Calu3 (cell line): ENCODE measurements at places on chromosomes 1 and 21.

DNA sequence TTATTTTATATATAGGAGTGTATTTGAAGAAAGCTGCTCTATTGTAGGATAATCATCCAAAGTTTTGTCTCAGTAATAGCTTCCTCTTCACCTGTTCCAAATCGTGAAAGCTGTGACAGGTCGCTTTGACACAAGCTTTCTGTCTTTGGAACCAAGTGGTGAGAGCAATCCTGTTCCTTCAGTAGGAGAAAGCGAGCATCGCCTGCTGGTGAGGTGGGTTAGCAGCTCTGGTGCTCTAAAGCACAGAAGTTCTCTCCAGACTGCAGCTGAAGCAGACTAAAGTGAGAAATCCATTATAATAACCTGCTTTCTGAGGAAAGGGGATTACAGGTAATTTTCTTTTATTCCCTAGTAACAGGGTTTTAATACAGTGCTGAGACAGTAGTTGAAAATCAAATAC is 803.8 kb downstream of the ADGRL2 start:
- no peaks in the 10 kb centered on the region for H3K27me3 ChIP-seq
- H3K27ac ChIP-seq, result no peak overlapping the region
- DNase-seq, result no peak

- H3K27ac ChIP-seq, result no peak overlapping the region
- H3K4me3 ChIP-seq, result no peak overlapping the region
- no peaks in the 10 kb centered on the region for H3K36me3 ChIP-seq
- peaks cover 74% of the 10 kb centered on the region for H3K27me3 ChIP-seq
Observed at GRCh38 chr1:159828581-159829272, 2.1 kb downstream of the SLAMF8 start.

- no peaks in the 10 kb centered on the region for H3K27me3 ChIP-seq
- H3K4me3 ChIP-seq, result no peak overlapping the region
- H3K4me1 ChIP-seq, result no peaks in the 10 kb centered on the region
Observed at GRCh38 chr1:246193537-246193936, 313.5 kb downstream of the SMYD3 start.

DNA sequence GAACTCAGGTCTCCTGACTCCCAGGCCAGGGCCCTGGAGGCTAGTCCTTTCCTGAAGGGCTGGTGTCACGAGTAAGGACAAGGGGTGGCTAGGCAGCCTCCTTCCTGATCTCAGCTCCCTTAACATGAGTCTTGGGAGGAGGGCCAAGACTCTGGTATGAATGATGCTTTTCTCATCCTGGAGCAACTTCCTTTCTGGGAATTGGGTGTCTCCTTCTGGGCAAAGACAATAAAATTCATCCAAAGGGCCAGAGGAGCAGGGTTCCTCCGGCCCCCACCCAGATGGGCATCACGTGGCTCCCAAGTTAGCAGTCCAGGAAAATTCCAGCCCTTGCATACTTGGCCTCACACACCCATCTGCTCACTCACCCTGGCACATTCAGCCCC is at the start of gene FAM167B:
Gene FAM167B (plus strand): TSS at position 335 of the 386 bp plus-strand sequence. CDS start 200 bp downstream, outside the sequence.
- no peaks in the 10 kb centered on the region for H3K27me3 ChIP-seq
- no peak within 1 kb of the TSS for H3K27ac ChIP-seq
- no peak within 1 kb of the TSS for H3K4me3 ChIP-seq
- H3K36me3 ChIP-seq, result no peaks in the 10 kb centered on the region

DNA sequence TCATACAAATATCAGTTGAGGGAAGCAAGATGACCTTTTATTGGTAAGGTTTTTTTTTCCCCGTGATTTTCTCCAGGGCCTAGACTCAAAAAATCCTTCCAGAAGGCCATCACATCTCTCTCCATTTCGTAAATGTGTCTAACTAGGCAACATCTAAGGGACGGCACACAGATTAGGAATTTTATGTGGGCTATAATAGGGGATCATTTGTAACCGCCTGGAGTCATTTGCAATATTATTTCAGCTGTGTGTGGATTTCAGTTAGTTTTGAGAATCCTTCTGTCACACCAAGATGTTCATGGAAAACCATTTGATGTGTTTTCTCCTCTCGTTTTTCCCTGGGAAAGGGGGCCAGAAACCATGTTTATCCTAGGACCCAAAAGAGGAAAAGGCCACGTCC is 63.1 kb downstream of the ATP5PO start:
- DNase-seq, result no peak
- no peaks in the 10 kb centered on the region for H3K27me3 ChIP-seq
- H3K4me3 ChIP-seq, result no peak overlapping the region
- H3K36me3 ChIP-seq, result no peaks in the 10 kb centered on the region
- H3K27ac ChIP-seq, result no peak overlapping the region

DNA sequence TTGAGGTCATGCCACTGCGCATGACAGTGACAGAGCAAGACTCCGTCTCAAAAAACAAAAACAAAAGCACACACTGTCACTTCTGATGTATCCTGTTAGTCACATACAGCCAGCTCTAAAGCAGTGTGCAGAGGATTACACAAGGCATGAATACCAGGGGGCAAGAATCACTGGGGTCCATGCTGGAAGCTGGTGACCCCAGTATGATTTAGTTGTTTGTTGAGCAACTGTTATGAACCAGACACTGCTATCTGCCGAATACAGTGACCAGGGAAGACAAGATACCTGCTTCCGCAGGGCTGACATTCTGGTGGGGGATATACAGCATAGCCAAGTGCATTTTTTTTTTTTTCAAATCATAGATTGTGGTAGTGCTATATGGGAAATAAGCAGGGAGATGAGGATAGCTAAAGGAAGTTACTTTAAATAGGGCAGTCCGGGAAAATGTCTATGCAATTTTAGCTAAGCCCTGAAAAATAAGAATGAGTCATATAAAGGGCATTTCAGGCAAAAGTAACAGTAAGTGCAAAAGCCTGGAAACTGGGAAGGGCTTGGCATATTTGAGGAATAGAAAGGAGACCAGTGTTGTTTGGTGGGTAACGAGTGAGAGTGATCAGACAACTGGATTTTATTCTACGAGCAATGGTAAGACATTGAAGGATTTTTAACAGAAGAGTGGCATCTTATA is 69.7 kb downstream of the ADSS2 start:
- H3K4me3 ChIP-seq, result no peak overlapping the region
- no peak for DNase-seq
- no peaks in the 10 kb centered on the region for H3K4me1 ChIP-seq
- no peaks in the 10 kb centered on the region for H3K36me3 ChIP-seq
- H3K27me3 ChIP-seq, result no peaks in the 10 kb centered on the region

GRCh38 chr1:8077120-8077573 is 51.0 kb upstream of the ERRFI1 start:
- peaks cover 32% of the 10 kb centered on the region for H3K4me1 ChIP-seq
- no peaks in the 10 kb centered on the region for H3K27me3 ChIP-seq
- no peak overlapping the region for H3K4me3 ChIP-seq
- no peaks in the 10 kb centered on the region for H3K36me3 ChIP-seq
- no peak overlapping the region for H3K27ac ChIP-seq
- peak; percentile 54 for DNase-seq

DNA sequence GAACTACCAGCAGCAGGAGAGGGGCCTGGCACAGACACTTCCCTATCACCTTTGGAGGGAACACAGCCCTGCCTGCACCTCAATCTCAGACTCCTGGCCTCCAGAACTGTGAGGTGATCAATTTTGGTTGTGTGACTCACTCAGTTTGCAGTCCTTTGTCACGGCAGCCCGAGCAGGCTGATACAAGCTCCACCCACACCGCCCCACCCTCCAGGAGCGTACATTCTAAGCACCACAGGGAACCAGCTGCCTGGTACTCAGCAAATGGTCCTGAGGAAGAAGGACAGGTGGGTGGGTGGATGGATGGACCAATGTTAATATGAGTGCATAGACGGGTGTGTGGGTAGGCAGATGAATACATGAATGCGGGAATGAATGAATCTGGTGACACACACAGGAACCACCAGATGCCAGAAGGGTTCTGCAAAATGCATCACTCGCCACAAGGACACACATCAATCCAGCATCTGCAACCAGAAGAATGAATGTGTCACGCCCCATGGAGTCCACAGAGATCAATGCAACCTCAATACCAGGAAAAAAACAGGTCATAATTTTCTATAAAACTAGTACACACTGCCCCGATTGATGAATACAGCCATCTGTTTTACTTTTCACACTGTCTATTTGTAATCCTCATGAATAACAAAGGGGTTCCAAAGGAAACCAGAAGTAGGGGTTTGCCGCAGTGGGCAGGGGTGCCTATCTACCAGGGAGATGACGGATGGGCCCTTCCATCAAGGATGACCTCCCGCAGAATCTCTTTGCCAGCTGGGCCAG is 284.5 kb downstream of the NPHP4 start:
- H3K27me3 ChIP-seq, result peaks cover 15% of the 10 kb centered on the region
- H3K36me3 ChIP-seq, result no peaks in the 10 kb centered on the region
- H3K4me3 ChIP-seq, result no peak overlapping the region
- H3K27ac ChIP-seq, result no peak overlapping the region
- no peaks in the 10 kb centered on the region for H3K4me1 ChIP-seq

GRCh38 chr1:34617321-34618118 is 137.3 kb upstream of the GJB5 start:
- H3K4me1 ChIP-seq, result no peaks in the 10 kb centered on the region
- no peaks in the 10 kb centered on the region for H3K36me3 ChIP-seq
- no peak for DNase-seq
- H3K4me3 ChIP-seq, result no peak overlapping the region
- no peak overlapping the region for H3K27ac ChIP-seq

GRCh38 chr1:10082785-10083479 is 50.2 kb downstream of the UBE4B start:
- no peaks in the 10 kb centered on the region for H3K36me3 ChIP-seq
- no peaks in the 10 kb centered on the region for H3K4me1 ChIP-seq
- H3K4me3 ChIP-seq, result no peak overlapping the region
- DNase-seq, result no peak
- H3K27ac ChIP-seq, result no peak overlapping the region

DNA sequence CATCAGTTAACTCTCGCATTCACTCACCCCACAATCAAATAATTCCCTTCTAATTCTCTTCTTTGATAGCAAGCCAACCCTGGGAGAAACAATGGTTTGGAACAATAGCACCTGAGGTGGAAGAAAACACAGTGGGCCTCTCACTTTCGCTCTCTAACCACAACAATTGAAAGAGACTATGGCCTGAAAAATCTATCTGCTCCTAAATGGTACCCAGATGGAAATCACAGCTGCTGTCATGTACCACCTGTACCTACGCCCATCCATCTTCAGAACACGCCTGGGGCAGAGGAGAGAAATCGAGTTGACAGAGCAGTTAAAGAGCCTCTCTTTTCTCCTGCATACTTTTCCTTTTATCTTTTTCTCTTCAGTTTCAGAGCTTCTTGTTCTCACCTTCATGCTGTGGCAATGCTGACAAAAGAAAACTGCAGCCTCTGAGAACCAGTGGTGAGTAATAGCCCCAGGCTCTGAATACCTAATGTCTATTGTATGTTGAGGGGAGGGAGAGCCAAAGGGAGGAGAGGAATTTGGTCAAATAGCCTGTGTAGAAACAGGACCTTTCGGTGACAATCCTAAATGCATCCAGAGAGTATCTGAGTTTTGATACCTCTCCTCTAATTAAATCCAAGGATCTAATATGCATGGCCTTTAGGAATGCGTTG is 57.7 kb downstream of the ZC3H11B start:
- DNase-seq, result no peak
- no peaks in the 10 kb centered on the region for H3K27me3 ChIP-seq
- no peaks in the 10 kb centered on the region for H3K36me3 ChIP-seq
- no peak overlapping the region for H3K4me3 ChIP-seq
- H3K4me1 ChIP-seq, result no peaks in the 10 kb centered on the region

DNA sequence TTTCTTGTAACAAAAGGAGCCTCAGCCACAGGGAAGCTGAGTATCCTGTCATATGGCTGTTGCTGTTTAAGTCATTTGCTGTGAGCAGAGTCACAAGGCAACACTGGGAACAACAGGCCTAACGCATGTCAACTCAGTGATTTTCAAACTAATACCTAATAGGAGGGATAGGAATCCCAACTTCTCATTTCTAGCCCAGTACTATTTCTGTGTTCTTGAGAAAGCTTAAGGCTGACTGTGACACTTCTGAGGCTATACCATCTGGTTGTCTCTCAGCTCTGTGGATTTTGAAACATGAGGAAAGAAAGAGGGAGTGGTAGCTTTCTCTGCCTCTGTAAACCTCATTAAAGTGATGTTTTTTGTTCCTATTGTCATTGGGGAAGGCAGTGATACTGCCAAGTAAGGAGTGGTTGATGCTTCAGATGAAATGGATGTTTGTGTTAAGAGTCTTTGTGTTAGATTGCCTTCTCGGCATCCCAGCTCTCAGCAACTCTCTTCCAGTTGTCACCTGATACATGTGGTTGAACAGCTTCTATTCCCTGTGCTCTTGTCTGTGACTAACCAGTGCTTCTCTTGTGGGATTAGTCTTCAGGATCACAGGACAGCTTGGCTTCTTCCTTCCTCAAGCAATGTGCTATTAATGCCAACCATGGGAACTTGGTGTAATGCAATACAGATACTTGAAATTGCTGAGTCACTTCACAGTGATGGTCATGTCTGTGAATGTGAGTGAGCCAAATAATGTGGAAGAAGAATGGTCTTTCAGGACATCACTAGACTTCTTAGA is 166.8 kb upstream of the IVNS1ABP start:
- no peak for DNase-seq
- no peak overlapping the region for H3K4me3 ChIP-seq
- H3K27ac ChIP-seq, result no peak overlapping the region
- no peaks in the 10 kb centered on the region for H3K27me3 ChIP-seq

DNA sequence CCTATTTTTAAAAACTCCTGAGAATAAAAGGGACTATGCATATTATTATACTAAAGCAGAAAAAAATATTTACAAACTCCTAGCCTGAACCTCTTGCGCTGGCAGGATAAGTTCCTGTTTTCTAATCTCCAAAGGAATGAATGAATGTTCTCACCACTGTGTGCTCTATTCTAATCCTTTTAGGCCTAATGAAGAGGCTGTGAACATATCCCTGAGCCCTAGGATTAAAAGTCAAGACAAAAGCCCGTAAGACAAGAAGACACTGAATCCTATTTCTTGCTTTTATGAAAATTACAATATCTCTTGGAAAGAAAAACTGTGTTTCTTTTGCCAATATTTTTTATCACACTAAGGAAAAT is 317.5 kb downstream of the HHAT start:
- no peaks in the 10 kb centered on the region for H3K36me3 ChIP-seq
- H3K27ac ChIP-seq, result no peak overlapping the region
- H3K27me3 ChIP-seq, result no peaks in the 10 kb centered on the region
- no peak for DNase-seq
- no peaks in the 10 kb centered on the region for H3K4me1 ChIP-seq

GRCh38 chr21:31554511-31555022 is 104.9 kb upstream of the SOD1 start:
- peaks cover 20% of the 10 kb centered on the region for H3K36me3 ChIP-seq
- DNase-seq, result peak; percentile 4
- peak overlapping the region; percentile 33 for H3K4me3 ChIP-seq
- peaks cover 29% of the 10 kb centered on the region for H3K4me1 ChIP-seq
- peak overlapping the region; percentile 57 for H3K27ac ChIP-seq
- no peaks in the 10 kb centered on the region for H3K27me3 ChIP-seq

DNA sequence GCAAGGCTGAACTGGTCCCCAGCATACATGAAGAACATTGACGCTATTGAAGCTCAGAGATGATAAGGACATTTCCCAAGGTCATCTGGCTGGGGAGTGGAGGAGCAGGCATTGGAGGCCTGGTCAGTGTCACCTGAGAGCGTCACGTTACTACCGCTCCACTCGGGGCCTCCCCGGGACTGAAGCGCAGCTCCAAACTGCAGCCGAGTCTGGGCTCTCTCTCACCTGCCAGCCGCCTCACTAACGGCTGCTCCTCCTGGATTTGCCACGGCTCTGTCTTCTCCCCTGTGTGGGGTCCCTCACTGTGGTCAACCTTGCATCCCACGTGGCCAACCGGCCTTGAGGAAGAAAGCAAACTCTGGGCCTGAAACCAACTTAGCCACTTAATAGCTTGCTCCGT is 111.3 kb downstream of the ADSS2 start:
- no peaks in the 10 kb centered on the region for H3K27me3 ChIP-seq
- H3K4me3 ChIP-seq, result no peak overlapping the region
- DNase-seq, result no peak
- H3K36me3 ChIP-seq, result no peaks in the 10 kb centered on the region
- peaks cover 11% of the 10 kb centered on the region for H3K4me1 ChIP-seq
